ENCODE measurements at places on chromosomes 1 and 21.

GRCh38 chr21:32887026-32887425, 115.5 kb upstream of the PAXBP1 start:
- no peak for DNase-seq

DNA sequence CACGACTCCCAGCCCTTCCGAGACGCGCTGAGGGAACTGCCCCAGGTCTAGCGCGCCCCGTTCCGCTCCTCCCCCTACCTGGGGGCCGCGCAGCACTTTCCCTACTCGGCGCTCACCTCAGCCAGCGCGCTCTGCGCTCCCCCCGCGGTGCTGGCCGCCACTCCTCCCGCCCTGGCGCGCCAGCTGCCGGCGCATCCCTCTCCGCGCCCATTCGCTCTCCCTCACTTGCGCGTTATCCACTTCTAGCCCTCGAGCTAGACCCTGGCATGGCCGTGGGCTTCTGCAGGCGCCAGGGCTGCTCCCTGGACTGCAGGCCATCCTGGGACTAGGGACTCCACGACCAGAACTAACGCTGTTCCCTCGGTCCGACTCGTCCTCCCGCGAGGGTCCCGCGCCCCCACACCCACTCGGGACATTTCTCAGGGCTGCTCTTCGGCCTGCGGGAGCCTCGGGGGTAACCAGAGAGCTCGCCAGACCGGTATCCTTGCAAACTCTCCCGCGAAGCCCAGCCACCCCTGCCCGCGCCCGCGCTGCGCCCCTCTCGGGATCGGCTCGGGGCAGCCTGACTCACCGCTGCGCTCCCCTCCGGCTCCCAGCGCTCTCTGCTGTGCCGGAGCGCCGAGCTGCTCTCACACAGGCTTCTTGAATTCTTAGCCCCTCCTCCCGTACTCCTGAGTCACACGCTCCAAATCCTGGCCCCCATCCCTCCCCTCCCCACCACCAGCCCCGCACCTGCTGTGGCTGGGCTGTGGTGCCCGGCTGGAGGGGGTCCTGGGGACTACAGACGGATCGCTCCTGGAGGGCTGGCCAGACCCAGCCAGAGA, at the start of gene NGF:
NGF (minus strand) TSS at position 617 of the 824 bp plus-strand sequence. CDS start 51,454 bp downstream, outside the sequence.
- no peak for DNase-seq

DNA sequence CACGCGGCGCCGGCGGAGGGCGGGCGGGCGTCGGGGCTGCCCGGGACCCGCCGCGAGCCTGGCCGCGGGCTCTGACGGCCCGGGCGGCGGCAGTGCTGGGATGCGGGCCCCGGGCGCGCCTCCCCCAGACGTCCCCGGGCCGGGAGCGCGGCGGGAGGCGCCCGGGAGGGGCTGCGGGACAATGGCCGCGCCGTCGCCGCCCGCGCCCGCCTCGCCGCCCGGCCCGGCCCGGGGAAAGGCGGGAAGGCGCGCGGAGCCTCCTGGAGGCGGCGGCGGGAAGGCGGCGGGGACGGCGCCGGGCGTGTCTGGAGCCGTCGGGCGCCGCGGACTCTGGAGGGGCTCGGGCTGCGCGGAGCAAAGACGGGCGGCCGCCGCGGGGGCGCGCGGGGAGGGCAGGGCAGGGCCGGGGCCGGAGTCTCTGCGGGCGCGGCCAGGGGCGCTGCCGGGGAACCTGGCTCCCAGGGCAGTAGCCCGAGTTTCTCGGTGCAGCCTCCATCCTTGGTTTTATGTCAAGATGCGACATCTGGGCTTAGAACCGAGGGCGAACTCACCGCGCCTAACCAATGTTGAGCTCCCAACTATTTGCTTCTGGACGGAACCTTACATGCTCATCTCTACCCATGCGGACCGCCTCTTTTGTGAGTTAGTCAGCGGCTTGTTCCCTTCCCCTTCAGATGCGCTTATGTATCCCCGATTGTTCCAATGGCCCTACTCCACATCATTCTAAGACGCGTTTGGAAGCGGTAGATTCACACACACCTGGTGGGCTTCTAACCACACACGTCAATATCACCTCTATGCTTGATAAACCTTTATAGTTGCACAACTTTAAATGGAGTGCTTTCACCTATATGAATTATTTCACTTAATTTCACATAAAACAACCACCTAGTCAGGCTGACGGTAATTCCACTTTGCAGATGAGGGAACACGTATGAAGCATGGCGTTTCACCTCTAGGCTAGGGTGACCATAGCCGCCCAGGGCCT, 651 bp downstream of the ZBTB8A start:
- DNase-seq = peak; percentile 27

GRCh38 chr1:208369045-208369444, 124.9 kb upstream of the PLXNA2 start:
- no peak for DNase-seq

GRCh38 chr1:94942171-94943128, 15.5 kb upstream of the CNN3 start:
- DNase-seq = no peak

GRCh38 chr1:235739124-235739523, 89.5 kb upstream of the GNG4 start:
- no peak for DNase-seq

DNA sequence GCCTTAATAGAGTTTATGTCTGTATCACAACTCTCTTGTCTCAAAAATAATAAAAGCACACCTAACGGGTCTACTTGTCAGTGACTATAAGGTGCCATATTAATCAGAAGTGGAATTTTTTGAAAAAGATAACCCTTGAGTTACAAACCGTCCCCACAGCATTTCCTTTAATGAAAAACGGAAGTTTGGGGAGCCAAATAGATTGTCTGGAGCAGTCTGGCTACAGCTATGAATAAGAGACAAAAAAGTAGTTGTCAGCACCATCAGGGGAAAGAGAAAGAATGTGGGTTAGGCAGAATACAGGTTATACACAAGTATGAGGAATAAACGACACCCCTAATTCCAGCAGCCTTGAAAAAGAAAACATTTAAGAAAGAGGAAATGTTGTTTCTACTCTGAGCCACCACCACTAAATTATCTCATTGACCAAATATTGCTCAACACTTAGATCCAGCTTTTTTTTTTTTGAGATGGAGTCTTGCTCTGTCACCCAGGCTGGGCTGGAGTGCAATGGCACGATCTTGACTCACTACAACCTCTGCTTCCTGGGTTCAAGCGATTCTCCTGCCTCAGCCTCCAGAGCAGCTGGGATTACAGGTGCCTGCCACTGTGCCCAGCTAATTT, 29.4 kb upstream of the USP24 start:
- no peak for DNase-seq

DNA sequence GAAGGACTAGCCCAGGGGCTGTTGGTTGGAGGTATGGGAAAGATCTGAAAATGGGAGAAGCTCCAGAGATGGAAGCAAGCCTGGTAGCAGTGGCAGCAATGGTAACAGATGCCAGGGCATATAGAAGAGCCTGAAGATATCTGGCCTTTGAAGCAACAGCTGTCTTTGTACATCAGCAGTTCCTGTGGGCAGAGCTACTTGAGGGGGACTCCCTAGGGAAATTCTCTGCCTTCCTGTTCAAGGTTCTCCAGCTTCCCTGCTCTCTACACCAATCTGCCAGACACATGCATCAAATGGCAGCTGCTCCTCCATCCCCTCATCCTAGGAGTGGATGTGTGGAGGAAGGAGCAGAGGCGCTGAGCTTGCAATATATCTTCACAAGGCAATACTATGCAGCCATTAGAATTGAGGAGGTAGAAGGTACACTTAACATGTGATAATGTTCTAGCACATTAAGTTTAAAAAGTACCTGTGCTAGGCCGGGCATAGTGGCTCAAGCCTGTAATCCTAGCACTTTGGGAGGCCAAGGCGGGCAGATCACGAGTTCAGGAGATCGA, 2.2 kb downstream of the TMEM35B start:
- DNase-seq = no peak

DNA sequence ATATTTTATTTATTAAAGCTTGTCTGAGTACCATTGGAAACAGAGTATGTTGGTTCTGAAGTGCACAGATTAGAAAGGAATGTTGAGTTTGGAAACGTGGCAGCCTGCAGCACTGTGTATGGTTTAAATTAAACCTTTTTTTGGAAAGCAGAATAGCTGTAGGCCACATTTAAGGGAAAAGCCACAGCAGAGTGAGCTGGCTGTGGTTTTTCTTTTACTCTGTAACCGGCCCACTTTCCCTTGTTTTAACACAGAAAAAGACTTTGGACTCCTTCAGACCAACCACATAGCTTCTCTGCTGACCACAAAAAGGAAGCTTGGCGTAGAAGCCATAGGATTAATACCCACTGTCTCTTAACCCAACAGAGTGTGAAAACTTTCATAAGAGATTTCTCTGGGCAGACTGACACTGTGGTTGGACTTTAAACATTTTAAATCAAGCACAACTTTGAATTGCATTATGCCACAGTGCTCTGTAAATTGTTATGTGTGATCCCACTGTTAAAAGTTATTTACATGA, 75.2 kb downstream of the NFIA start:
- no peak for DNase-seq

DNA sequence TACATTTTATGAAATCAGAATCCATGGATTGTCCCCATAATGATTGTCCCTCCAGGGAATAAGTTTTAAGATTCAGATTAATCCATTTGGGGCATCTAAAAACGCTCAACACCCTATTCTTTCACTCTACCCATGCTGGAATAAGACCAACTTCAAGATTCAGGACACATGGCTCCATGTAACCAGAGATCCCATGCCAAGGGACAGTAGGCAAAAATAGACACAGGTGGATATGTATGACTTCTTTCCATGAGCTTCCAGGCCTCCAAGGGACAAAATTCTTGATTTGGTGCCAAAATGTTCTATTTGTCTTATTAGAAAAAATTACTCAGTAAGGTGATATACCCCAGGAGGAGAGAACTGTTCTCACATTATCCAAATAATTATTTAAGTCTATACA, 178.8 kb downstream of the NRIP1 start:
- no peak for DNase-seq

- peak; percentile 39 for DNase-seq
Observed at GRCh38 chr1:110084227-110085078, 14.0 kb upstream of the ALX3 start.

GRCh38 chr21:28793043-28793442, 199.6 kb downstream of the LTN1 start:
- no peak for DNase-seq

GRCh38 chr1:222390181-222390580, 157.7 kb downstream of the HHIPL2 start:
- no peak for DNase-seq

DNA sequence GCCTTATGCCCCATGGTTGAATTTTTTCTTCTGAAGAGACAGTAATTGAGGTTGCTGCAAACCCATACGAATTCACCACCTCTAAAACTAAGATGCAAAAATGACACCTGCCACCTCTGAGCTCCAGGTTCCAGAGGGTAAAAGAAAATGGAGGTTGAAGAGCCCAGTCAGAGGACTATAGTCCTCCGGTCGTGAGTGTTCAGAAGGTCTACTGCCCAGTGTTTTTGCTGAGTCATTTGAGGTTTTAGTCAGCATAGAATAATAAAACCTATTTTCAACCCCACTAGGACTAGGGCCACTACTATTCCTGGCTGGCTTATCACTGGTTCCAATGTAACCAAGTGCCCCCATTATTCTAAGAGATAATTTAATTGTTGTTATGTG, 12.9 kb upstream of the SLAMF7 start:
- DNase-seq = no peak

- DNase-seq = no peak
Observed at GRCh38 chr1:172390301-172390682, 30.2 kb upstream of the C1orf105 start.

- DNase-seq = no peak
Observed at GRCh38 chr21:31022306-31022705, 16.0 kb downstream of the KRTAP19-8 start.

GRCh38 chr1:210653771-210654170, 325.1 kb downstream of the HHAT start:
- DNase-seq = no peak

- DNase-seq = no peak
Observed at GRCh38 chr1:113027449-113027848, 45.5 kb upstream of the LRIG2 start.

DNA sequence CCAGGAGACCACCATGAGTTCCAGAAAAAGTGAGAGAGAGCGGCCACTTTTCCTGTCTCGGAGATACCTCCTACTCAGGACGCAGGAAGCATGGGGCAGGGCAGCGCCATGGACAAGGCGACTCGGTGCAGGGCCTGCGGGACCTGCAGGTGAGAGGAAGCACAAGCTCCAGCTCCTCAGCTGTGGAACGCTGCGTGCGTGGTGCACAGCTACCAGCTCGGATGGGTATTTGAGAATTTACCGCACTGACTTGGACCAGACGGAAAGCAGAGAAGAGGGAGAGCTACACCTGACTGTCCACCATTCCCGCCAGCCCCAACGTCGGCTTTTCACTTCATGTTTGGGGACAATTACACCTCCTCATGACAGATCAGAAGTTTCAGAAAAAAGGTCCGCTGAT, 8.2 kb upstream of the CDK11A start:
- no peak for DNase-seq

DNA sequence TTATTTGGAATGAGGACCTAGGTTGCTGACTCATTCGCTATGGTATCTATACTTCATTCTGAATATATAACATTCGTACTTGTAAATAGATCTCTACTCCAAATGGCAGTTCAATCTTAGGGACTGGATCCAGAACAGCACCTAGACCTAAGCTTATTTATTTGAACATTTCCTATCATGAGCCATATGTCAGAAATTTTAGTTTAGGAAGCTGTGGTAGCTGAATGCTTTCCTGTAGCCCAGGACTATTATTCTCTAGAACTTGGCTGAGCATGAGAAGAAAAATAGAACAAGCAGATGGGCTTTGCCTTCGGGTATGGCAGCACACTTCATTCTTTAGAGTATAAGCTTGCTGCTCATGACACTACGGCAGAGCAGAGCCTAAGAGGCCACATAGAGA, 1114.4 kb upstream of the B3GALT2 start:
- no peak for DNase-seq

- no peak for DNase-seq
Observed at GRCh38 chr1:220278991-220279390, 6.7 kb upstream of the RAB3GAP2 start.

GRCh38 chr21:45380566-45380965, 24.4 kb upstream of the COL18A1 start:
- DNase-seq = no peak

GRCh38 chr1:201356701-201357100, 20.8 kb downstream of the TNNT2 start:
- DNase-seq = no peak

- DNase-seq = no peak
Observed at GRCh38 chr21:31286621-31287020, 57.4 kb downstream of the TIAM1 start.

- no peak for DNase-seq
Observed at GRCh38 chr1:231694465-231695077, 68.0 kb downstream of the DISC1 start.

- no peak for DNase-seq
Observed at GRCh38 chr1:62682531-62682930, 5.7 kb downstream of the DOCK7 start.

GRCh38 chr1:117169871-117170596, 40.7 kb downstream of the VTCN1 start:
- DNase-seq = no peak

DNA sequence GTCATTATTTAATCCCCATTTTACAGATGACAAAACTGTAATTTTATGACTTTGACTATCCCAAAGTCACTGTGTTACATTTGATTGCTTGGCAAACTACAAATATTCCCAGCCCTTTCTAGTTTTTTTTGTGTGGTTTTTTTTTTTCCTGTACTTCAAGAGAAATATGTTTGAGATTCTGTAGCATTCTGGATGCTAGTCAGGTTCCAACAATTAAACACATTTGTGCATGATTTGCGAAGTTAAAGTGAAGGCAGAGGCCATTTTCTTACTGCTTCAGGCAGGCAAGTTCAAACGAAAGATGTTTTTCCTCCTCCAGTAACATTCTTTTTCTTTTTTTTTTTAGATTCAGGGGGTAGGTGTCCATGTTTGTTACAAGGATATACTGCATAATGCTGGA, 107.9 kb upstream of the SERTAD4 start:
- no peak for DNase-seq

- no peak for DNase-seq
Observed at GRCh38 chr1:7052701-7053100, 267.4 kb downstream of the CAMTA1 start.

All from stimulated activated CD4-positive, alpha-beta T cell treated with anti-CD3 and anti-CD28 coated beads, Interleukin-2, amount 100 ng/mL, for 24 hours (primary cell).